M059J (cell line): ENCODE measurements at places on chromosomes 16 and 17. TPM values are rescaled to one million over a fixed set of nuclear protein-coding genes. Genes with fewer than 3 reads are reported as not detected.

DNA sequence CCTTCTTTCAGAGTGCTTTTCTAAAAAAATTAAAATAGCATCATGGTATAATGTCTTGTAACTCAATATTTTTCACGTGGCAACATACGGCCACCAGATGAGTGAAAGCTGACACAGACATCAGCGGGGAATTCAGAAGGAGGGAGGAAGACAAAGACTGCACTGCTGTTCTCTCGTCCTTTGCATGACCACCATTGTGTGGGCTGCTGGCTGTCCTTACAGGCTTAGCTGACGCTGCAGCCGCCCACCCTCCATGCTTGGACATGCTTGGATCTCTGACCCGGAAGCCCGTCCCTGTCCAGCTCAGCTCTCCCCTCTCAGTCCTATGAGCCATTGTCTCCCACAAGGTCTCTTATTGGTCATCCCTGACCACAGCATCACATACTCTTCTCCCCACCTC lies 11.4 kb upstream of the MLYCD start:
- DNase-seq: no peak

SLC5A10 gene
- 0.27 TPM in 1 of 2 replicates, not detected in the other for total RNA-seq

DNA sequence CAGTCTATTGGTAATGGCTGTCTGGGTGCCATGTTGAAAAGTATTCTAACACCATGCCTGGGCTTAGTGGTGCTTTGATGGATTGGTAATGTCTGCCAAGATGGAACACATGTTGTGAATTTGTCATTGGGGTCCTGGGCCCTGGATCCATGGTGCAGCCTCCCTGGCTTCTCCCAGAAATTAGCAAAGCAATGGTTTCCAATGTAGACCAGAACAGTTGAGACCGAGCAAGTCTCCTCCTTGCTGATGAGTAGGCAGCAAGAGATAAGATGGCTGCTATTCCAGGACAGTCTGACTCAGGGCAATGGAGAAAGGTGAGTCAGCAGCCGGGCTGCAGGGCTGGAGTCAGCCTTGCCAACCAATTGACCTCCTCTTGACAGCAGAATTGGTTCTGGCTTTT lies 30.8 kb downstream of the GPR139 start:
- peak; percentile 55 for DNase-seq

ETV4 gene
- 4.2 and 6.9 TPM in 2 replicates for total RNA-seq

GRCh38 chr17:49731435-49731831 lies 23.7 kb upstream of the SLC35B1 start:
- DNase-seq: no peak

ITGAL gene
- not detected in 2 replicates for total RNA-seq

- DNase-seq: no peak
Measured at GRCh38 chr17:74063439-74063838, 140.0 kb upstream of the RPL38 start.

DNA sequence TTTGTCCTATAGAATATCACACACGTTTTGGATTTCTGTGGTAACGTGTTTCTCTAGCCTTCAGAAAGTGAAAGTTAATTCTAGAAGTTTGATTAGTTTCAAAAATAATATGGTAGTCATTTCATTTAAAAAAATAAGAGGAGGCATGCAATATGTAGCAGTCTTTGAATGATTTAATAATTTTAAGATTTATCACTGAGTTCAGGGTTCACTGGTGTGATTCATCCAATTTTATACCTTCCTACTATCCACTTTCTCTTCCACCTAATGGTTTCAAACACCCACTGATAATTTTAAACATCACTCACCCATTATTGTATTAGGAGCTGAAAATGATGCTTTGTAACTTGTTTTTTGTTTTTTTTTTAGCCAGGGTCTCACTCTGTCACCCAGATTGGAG lies 42.3 kb downstream of the CMC2 start:
- no peak for DNase-seq

GRCh38 chr16:31351942-31352325 lies 3.0 kb upstream of the ITGAX start:
- peak; percentile 30 for DNase-seq

OR3A2 gene
- not detected in 2 replicates for total RNA-seq

SRCIN1 gene
- not detected in 2 replicates for total RNA-seq

GRCh38 chr17:81429821-81430551 lies 34.7 kb downstream of the BAHCC1 start:
- no peak for DNase-seq

KRT12 gene
- total RNA-seq: not detected in 2 replicates

ZNF768 gene
- total RNA-seq: 30.8 and 49.9 TPM in 2 replicates

CHD9NB gene
- total RNA-seq: 0.20 and 0.57 TPM in 2 replicates

DNA sequence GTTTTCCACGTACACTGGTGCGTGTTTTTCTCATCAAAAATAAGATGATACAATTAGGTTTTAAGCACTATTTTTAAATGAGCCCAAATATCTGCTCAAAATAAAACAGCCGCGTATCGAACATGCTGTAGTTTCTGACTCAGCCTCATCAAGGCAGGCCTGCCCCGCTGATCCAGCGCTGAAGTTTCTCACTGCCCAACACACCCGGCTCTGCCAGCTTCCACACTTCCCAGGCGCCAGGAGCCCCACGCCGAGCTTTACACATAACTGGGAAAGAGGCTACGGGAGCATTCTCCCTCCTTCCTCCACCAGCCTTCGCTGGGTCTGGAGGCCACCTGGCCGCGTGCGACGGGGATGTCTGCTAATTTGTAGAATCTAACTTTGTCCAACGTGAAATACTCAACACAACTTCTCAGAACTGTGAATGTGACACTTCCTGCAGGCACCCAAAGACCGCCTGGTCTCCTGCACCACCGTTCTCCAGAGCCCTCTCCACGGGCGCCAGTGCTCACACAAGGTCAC lies 42.1 kb downstream of the MAP1LC3B start:
- no peak for DNase-seq

DNA sequence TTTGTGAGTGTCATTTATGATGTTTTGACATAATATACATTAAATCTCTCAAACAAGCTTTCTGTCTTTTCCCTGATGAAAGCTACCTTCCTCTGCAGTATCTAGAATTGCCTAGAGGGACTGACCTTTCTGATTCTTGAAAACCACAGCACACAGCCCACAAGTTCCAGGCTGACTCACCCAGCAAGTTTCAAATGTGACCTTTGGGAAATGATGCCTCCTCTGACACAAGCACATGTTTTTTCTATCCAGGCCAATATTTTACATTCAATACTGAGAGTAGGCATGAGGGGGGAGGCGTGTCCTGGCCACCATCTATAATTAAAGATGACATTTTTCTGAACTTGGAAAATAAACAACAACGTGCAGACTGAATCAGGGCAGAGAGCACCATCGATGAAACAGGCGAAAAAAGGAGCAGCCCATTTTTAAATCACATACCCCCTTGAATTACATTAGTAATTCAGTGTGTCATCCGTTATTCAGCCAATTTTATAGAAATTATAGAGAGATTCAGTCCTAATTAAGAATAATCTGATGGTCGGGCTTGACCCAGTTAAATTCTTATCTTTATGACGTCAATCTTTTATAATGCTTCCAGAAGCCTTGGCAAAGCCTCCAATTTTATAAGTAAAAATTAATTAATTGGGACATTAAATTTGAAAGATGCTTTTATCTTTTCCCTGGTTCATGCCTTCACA lies 292.6 kb upstream of the CDH11 start:
- DNase-seq: peak; percentile 95

GRCh38 chr17:67528751-67529436 lies 151.8 kb downstream of the PITPNC1 start:
- DNase-seq: peak; percentile 83

DNA sequence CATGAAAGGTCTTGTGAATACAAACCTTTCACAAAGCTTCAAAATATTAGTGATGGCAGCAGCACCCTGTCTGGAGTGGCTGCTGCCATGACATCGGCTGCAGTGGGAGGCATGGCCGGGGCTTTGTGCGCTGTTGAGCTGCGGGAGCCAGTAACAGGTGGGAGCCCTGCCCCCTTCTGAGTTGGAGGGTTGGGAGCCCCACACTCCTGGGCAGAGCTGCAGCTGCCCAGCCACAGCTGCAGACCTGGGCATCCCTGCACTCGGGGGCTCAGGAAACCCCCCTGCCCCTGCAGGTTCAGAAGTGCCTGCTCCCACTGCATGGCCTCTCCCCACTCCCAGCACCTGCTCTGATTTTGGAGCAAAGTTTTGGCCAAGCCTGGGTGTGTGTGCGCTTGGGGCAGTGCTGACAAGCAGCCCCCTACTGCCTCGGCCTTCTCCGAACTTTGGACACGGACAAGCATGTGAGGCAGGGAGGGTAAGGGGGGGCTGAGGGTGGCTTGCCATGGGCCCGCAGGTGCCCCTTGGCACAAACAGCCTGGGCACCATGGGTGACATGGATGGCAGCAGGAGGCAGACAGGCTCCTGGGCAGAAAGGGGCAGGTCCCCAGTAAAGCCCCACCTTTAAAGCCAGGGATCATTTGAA lies 42.7 kb downstream of the IST1 start:
- DNase-seq: no peak
